Left lobe of liver (tissue), 2 donors: ENCODE measurements at places on chromosomes 1 and 21. TPM values are rescaled to one million over a fixed set of nuclear protein-coding genes. Genes with fewer than 3 reads are reported as not detected.

DNA sequence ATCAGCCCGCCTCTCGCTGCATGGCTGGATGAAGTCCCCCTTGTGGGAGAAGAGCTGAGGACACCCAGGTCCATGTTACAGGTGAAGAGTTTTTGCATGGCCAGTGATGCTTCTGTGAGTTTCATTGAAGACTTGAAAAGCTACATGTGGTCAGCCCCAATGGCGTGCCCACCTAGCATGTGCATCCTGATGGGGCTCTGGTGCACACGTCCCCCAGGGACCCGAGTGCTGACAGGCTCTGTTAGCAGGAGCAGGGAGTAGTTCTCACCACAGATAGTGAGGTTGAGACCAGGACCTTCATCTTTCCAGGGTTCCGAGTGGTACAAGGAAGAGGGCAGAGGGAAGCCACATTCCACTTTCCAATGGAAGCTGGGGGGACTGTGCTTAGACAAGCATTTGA lies 184.8 kb upstream of the C1orf174 start:
- DNase-seq, result peak; percentile 29

- peak; percentile 29 for DNase-seq
These were observed 25.3 kb upstream of the BTG2 start for GRCh38 chr1:203280061-203280460.

Gene GPATCH4
- total RNA-seq, result 7.3 TPM

Gene CD247
- 0.65 TPM for total RNA-seq
